BE2C (cell line): ENCODE measurements at places on chromosomes 4 and X.

DNA sequence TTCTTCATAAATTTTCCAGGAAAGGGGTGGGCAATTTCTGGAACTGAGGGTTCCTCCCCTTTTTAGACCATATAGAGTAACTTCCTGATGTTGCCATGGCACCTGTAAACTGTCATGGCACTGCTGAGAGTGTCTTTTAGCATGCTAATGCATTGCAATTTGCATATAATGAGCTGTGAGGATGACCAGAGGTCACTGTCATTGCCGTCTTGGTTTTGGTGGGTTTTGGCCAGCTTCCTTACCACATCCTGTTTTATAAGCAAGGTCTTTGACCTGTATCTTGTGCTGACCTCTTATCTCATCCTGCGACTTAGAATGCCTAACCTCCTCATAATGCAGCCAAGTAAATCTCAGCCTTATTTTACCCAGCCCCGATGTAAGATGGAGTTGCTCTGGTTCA lies 577.8 kb downstream of the NLGN4X start:
- no peak for DNase-seq

DNA sequence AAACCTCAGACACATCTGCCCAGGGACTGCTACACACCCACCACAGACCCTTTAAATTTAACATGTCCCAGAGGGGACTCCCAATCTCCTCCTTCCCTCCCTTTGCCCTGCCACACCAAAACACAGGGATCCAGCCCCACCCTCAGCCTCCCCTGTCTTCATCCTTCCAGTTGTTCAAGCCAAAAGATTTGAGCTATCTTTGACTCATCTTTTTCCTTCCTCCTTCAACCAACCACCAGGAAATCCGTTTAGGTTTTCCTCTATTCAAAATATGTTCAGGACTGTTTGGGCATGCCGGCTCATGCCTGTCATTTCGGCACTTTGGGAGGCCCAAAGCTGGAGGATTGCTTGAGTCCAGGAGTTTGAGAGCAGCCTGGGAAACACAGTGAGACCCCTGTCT lies 6.9 kb upstream of the STK32B start:
- DNase-seq, result no peak

DNA sequence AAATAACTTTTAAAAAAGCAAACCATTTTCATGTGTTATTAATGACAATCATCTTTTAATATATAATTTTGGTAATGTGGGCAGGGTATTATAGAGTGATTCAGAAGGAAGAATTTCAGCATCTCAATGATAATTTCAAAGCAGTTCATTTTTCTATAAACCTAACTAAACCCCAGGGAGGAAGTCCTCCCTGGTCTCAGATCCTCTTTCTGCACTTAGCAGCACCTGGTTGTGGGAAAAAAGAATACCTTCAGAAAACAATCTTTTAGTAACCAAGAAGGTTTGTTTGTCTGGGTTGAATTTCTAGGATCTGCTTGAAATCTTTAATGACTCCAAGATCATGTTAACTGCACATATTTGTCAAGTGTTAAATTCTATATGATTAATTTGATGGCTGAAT lies 29.9 kb downstream of the DKK2 start:
- DNase-seq, result no peak

- no peak for DNase-seq
Observed at GRCh38 chr4:86990510-86990909, 55.7 kb downstream of the AFF1 start.

DNA sequence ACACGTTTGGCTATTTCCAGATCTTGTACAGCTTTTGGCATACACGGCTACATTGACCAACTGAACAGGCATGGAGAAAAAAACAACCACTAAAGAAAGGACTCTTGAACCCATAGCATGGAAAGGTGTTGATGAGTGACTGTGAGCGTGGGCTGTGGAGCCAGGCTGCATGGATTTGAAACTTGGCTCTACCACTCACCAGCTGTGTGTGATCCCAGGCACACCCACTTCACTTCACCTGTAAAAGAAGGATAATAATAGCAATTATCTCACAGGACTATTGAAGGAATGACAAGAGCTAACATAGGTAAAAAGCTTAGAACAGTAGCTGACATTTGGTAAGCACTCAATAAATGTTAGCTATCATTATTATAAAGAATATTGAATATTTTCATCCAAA lies 301.7 kb upstream of the CPEB2 start:
- no peak for DNase-seq

GRCh38 chr4:152382057-152382785 lies 153.7 kb downstream of the FBXW7 start:
- DNase-seq, result no peak

DNA sequence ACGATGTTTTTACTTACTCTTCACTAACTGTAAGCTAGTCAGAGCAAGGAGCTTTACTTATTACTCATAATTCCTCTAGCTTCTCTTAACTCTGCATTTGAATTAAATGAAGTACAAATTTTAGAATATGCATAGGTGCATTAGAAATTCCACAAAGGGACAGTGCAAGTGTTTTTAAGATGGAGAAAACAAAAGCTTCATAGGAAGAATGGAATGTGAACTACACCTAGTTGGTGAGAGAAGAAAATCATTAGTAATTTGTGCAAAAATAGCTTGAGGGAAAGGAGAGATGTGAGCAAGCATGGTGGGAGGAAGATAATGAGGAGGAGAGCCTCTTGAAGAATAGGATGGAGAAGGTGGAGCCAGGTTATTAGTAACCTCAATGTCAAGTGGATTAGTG lies 77.5 kb upstream of the SMARCA5 start:
- DNase-seq, result no peak

- DNase-seq, result no peak
Observed at GRCh38 chr4:121923306-121923705, 28.6 kb downstream of the TRPC3 start.

DNA sequence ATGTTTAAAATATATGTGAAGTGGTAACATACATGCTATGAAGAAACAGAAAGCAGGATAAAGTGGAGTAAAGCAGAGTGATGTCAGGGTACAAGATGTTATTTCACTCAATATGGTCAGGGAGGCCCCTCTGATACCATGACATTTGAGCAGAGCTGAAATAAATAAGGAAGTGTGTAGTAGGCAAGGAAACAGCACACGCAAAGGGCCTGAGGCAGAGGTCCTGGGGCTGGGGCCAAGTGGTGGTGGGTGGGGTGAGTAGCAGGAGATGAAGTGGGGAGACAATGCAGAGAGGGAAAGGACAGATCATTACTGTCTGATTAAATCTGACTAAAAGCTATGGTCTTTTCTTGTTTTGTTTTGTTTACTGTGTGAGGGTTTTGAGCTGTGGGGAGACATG lies 61.1 kb downstream of the FAM13A start:
- DNase-seq, result no peak

DNA sequence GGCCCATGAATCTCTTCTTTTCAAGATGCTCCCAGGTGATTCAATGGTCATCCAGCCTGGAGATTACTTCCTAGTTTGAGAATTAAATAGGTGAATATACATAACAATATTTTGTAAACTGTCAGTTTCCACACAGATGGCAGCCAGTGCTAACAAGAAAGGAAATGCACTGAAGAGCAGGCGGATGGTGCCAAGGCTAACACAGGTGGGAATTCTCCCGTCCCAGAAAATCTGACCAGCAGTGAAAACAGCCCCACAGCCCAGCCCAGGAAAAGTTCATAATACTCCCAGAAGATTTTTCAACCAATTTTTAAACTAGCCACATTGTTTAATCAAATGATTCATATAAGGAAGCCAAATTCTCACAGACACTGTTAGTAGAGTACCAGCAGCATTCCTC lies 387.2 kb upstream of the GATB start:
- no peak for DNase-seq

DNA sequence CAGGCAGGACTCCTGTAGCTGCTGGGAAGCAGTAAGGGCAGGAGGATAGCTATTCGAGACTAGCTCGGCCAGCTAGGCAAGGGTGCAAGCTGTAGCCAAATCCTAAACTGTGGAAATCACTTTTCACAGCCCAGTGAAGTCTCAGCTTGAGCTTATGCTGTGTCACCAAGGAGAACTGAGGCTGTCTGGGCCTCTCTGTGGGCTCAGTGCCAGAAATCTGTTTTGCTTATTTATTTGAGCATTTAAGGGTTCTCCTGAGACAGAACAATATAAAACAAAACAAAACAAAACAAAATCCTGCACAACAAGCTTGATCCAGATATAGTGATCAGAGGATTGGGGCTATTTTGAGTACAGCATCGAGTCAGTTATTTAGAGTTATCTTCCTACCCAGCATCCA lies 97.5 kb downstream of the FANCB start:
- DNase-seq, result no peak

GRCh38 chr4:118224243-118224829 lies 128.5 kb downstream of the PRSS12 start:
- no peak for DNase-seq

GRCh38 chrX:97539970-97540519 lies 656.3 kb downstream of the RPA4 start:
- no peak for DNase-seq

- DNase-seq, result peak; percentile 49
Observed at GRCh38 chrX:10615931-10616774, 4.2 kb downstream of the MID1 start.

DNA sequence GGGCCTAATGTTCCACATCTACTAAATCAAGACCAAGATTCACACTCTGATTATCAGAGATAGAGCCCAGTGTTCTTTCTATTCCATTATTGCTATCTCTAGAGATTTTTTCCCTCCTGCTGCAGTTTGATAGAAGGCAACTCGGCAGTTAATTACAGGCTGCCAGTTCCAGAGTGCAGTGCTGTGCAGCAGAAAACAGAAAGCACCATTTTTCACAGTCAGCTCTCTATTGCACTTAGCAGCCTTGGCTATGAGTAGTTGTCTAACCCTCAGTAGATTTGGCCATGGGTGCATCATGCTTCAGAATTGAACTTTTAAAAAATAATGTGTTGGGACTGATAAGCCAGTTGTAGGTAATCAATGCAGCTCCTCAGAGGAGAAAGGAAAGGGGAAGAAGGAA lies 295.3 kb downstream of the MID1IP1 start:
- DNase-seq, result no peak

DNA sequence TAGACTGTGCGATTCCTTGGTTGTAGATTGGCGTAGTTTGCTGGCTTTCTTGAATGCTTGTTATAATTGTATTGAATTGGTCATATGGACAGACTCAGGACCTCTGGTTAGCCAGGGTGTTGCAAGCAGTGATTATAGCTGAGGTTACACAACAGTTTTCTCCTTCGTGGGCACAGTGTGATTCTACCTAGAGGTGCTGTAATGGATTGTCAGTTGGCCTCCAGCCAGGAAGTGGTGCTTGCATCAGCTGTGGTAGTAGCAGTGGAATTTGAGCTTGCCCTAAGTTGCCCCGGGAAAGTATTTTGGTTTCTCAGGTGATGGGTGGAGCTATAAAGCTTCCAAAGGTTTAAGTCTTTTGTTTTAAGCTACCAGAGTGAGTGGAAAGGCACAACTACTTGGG lies 23.1 kb upstream of the GABRG1 start:
- no peak for DNase-seq

DNA sequence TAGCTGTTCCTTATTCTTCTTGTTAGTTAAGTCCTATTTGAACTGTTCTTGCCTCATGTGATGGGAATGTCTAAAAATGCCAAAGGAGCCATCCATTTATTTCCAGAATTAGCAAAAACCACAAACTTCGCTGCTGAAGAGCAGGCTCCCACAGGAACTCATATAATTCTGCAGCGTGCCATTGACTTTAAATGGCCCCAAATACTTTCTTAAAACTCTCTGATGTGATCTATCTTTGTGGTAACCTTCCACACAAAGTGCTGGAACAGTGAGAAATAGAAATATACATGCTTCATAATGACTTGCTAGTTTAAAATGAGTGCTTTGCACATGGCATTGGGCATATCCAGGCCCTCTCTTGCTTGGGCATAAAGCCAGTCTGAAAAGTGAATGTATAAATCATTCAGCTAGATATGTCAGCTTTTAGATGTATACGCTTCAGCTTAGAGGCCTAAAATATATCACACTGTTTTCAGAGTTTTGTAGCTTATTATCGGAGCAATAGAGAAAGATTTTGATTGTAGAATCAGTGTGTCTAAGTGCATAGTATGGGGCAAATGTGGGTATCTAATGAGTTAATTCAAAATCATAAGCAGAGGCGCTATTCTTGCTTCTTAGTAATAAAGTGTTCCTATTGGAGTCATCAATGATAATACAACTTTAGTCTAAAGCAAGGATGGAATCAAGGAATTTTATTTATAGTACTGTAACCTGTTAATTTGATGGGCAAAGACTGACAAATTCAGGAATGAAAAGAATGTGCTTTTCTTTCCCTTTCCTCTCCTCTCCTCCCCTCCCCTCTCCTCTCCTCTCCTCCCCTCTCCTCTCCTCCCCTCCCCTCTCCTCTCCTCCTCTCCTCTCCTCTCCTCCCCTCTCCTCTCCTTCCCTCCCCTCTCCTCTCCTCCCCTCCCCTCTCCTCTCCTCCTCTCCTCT lies 392.2 kb upstream of the ZFP42 start:
- no peak for DNase-seq

- DNase-seq, result peak; percentile 86
Observed at GRCh38 chrX:24150051-24150790, 692 bp downstream of the ZFX start.

GRCh38 chr4:55122235-55122634 lies 3.2 kb downstream of the KDR start:
- no peak for DNase-seq

DNA sequence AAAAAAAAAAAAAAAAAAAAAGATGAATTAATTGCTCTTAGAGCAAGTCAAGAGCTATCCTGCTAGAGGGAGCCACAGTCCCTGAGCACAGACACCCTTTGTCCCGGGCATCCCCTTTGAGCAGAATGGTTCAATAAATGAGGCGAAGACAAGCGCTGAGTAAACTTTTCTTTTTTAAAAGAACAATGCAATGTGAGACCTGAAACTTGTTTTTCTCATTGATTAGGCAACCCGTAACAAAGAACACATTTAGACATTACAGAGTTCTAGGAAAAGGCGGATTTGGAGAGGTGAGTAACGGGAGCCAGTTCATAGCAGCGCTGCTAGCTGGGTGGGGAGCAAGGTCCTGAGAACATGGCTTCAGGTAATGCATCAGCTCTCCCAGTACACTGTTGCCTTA lies 46.1 kb downstream of the GRK4 start:
- DNase-seq, result no peak

GRCh38 chrX:44733931-44734330 lies 109.9 kb upstream of the DUSP21 start:
- no peak for DNase-seq

GRCh38 chr4:136183513-136183912 lies 1348.8 kb downstream of the PCDH18 start:
- DNase-seq, result no peak

DNA sequence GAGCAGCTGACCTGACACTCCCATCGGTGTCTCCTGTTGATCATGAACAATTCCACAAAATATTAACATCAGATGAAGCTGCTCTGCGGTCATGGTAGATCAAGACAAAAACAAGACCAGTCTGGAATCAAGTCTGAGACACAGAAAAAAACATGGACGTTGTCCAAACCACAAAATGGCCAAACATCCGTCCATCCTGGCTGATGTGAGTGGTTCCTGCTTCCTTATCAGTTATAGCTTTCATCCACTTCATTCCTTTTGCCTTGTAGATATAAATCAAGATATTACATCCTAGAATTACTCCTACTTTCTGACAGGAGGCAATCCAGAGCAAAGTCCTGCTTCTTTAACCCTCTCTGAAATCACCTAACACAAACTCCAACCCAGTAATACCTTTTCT lies 28.8 kb upstream of the PCSK1N start:
- DNase-seq, result no peak

GRCh38 chrX:26442340-26442739 lies 226.4 kb downstream of the MAGEB5 start:
- DNase-seq, result no peak
